ENCODE measurements at places on chromosomes 2 and 18. TPM values are rescaled to one million over a fixed set of nuclear protein-coding genes. Genes with fewer than 3 reads are reported as not detected.

The TFPI gene
- total RNA-seq: 294 TPM

The FOXD4L1 gene
- total RNA-seq: not detected

The SKOR2 gene
- not detected for total RNA-seq

The MTX2 gene
- 27.2 TPM for total RNA-seq

The SLC20A1 gene
- total RNA-seq: 85.7 TPM

The NETO1 gene
- not detected for total RNA-seq

The C2orf81 gene
- total RNA-seq: 0.19 TPM

The CRYGC gene
- not detected for total RNA-seq

The CCDC85A gene
- total RNA-seq: 11.2 TPM

The TRPM8 gene
- not detected for total RNA-seq

The SCN2A gene
- total RNA-seq: under 0.01 TPM

The SLC35G4 gene
- total RNA-seq: not detected

The IL1RN gene
- total RNA-seq: not detected

The SERPINB12 gene
- not detected for total RNA-seq

The KLF11 gene
- total RNA-seq: 3.6 TPM

The MEIS1 gene
- total RNA-seq: 10.5 TPM

The UGT1A5 gene
- not detected for total RNA-seq

The PHOSPHO2 gene
- total RNA-seq: 2.3 TPM

The CCL20 gene
- total RNA-seq: 2.1 TPM

The SPEG gene
- 0.63 TPM for total RNA-seq

The VPS4B gene
- total RNA-seq: 45.0 TPM

The CXCR2 gene
- not detected for total RNA-seq

The TMEM200C gene
- under 0.01 TPM for total RNA-seq

The ABCG5 gene
- total RNA-seq: not detected

The LYPD6 gene
- 1.8 TPM for total RNA-seq

The ANKRD23 gene
- 0.45 TPM for total RNA-seq

The GATA6 gene
- 15.4 TPM for total RNA-seq

The LBX2 gene
- 1.4 TPM for total RNA-seq

The SCG2 gene
- total RNA-seq: 0.38 TPM

The CFAP210 gene
- not detected for total RNA-seq

The CWC22 gene
- total RNA-seq: 13.0 TPM

The ANO7 gene
- total RNA-seq: 0.45 TPM

The SNORC gene
- 0.38 TPM for total RNA-seq

Measured in endothelial cell of coronary artery (primary cell).